GM13977 (cell line): ENCODE measurements at places on chromosomes 12 and 14.

DNA sequence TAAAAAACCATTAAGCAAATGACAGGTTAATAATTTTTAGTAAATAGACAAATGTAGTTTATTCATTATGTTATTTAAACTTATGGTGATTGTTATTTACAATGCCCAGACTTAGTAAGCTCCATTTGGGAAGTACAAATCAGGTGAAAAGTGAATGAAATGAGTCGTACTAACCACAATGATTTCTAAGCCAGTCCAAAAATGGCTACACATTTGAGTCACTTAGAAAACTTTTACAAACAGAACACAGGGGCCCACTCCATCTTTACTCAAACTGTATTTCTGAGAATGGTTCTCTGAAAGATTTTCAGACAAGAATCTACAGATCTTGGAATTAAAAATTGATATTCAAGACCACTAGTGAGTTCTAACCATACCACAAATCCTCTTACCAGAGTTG, 653.3 kb upstream of the MIS18BP1 start:
- DNase-seq, result no peak

- DNase-seq, result peak; percentile 33
Observed at GRCh38 chr14:69066396-69067171, 86.3 kb downstream of the DCAF5 start.

GRCh38 chr12:13079440-13079906, 24.0 kb downstream of the GSG1 start:
- no peak for DNase-seq

DNA sequence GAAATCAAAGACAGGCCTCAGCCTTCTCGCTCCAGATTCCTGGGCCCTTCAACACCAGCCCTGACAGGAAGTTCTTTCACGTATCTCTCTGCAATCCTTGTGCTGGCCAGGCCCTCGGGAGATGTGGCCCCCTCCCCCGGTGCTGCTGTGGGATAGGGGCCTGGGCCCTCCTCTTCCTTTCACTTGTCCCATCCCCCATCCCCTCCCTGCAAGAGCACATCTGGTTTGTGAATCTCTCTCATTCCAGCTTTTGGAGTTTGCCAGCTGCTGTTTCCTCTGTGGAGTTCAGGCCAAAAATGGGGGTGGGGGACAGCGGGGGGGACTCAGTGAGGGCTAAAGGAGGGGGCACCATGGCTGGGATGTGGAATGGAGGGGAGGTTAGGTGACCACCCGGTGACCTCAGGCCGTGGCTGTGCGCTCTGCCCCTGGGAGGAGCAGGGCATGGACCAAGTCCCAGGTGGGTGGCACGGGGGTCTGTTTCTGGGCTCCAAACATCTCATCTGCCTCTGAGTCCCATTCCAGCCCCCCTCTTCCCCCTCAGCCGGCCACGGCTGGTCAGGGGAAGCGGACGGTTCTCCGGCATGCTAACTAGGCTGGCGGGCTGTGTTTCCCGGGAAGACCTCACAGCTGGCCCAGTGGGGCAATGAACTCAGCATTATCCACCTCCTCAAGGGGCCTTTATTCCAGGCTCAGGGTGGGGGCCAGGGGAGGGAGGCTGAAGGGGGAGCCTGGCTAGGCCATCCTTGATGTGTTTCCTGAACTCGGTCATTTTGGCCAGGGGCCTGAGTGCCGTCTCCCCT, 7.4 kb downstream of the LRP1 start:
- no peak for DNase-seq

DNA sequence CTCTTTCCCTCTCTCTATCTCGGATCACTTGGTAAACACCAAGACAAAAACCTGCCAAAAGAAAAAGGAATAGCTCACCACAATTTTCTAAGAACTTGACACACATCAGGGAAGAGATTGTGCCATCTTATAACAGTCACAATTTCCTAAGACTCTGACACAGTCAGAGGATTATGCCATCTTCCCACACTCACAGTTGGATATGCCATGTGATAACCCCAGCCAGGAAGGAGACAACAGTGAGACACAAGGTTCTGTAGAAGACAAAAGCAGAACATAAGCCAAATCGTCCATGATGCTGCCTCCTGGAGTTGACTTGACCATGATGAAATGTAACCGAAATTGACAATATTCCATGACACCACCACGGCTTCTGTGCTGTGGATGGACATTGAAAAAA, 2.8 kb upstream of the CLEC9A start:
- DNase-seq, result no peak

GRCh38 chr12:70695361-70696023, 58.3 kb upstream of the PTPRB start:
- DNase-seq, result no peak

GRCh38 chr12:95543305-95543704, 8.0 kb downstream of the USP44 start:
- DNase-seq, result no peak
